ENCODE measurements at places on chromosomes 7 and 10. TPM values are rescaled to one million over a fixed set of nuclear protein-coding genes. Genes with fewer than 3 reads are reported as not detected.
A peak's percentile ranks its signal among the peaks of the same experiment; 100 is the strongest.

AGR2 gene
- polyA plus RNA-seq, result 0.13 TPM

TUBB8 gene
- 0.10 TPM for polyA plus RNA-seq

IL6 gene
- 0.80 TPM for polyA plus RNA-seq

TSPAN33 gene
- 3.6 TPM for polyA plus RNA-seq

ACSL5 gene
- polyA plus RNA-seq, result 4.9 TPM

TRIM50 gene
- polyA plus RNA-seq, result not detected

BICC1 gene
- 4.5 TPM for polyA plus RNA-seq

CYP2C9 gene
- polyA plus RNA-seq, result 0.38 TPM

CELF2 gene
- 2.7 TPM for polyA plus RNA-seq

OR2A12 gene
- not detected for polyA plus RNA-seq

SPDYE8 gene
- polyA plus RNA-seq, result not detected

DNA sequence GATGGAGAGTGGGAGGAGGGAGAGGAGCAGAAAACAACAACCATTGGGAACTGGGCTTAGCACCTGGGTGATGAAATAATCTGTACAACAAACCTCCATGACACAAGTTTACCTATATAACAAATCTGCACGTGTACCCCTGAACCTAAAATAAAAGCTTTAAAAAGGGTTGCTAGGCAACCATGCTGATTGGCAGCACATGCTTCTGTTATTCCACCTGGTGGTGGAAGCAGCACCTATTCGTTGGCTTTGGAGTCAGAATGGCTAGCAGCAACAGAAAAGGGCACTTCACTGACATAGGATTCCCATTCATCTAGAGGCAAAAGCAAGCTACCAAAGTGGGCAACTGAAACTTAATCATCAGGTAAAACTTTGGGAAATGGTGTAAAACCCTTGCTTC lies 57.1 kb downstream of the RELN start:
- DNase-seq, result no peak

DNA sequence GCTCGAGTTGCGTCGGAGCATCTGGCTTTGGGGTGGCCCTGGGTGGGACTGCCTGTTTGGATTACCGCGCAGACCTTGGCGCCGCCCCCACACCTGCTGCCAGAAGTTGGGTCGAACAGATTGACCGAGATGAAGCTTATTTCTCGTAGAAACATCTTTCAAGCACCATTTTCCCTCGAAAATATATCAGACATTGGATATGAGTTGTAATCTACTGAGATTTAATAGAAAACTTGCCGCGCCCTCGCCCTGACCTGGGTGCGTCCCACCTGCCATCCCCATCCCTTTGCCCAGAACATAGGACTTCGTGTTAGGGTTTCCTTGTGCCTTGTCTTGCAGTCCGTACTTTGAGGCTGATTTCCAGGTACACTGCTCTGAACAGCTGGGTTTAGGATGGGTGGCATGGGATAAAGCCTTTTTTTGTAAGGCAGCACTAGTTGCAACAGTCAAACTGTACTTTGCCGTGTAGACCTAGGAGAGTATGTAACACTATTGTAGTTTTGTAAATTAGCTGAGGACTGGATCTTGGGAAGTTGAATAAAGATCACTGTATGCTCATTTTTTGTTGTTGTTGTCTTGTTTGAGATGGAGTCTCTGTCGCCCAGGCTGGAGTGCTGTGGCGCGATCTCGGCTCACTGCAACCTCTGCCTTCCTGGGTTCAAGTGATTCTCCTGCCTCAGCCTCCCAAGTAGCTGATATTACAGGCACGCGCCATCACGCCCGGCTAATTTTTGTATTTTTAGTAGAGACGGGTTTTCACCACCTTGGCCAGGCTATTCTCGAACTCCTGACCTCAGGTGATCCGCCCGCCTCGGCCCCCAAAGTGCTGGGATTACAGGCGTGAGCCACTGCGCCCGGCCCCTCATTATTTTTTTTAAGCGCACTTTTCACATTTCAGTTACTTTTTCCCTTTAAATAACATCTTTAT lies 978 bp downstream of the OGDH start:
- DNase-seq, result no peak

DNA sequence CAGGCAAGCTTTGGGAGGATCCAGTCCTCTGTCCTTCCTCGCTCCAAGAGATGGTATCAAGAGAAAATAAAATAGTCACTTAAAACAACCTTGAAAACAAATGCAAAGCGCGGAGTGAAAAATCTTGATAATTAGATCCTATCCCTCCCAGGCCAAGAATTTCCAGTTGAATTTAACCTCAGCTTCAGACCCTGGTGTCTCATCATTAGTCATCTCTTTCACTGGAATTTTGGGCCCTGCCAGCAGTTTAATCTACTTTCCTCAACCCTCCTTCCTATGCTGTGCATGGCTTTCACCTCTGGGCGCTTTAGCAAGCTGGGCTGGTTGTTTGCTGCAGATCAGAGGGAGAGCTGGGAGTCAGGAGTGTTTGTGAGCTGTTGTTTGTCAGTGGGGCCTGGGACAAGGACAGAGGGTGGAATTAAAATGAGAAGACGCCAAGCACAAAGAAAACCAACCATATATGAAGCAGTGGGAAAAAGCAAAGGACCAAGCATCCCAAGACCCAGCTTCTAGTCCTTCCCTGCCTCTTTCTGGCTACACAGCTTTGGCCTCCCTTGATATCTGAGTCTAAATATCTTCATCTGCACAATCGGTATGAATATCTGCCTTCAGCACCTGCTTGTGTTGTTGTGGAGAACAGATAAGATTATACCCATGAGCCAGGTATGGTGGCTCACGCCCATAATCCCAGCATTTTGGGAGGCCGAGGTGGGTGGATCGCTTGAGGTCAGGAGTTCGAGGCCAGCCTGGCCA lies 13.5 kb downstream of the MYOF start:
- peak; percentile 69 for DNase-seq

- DNase-seq, result peak; percentile 9
Observed at GRCh38 chr10:97850446-97850845, 803 bp downstream of the GOLGA7B start.

DNA sequence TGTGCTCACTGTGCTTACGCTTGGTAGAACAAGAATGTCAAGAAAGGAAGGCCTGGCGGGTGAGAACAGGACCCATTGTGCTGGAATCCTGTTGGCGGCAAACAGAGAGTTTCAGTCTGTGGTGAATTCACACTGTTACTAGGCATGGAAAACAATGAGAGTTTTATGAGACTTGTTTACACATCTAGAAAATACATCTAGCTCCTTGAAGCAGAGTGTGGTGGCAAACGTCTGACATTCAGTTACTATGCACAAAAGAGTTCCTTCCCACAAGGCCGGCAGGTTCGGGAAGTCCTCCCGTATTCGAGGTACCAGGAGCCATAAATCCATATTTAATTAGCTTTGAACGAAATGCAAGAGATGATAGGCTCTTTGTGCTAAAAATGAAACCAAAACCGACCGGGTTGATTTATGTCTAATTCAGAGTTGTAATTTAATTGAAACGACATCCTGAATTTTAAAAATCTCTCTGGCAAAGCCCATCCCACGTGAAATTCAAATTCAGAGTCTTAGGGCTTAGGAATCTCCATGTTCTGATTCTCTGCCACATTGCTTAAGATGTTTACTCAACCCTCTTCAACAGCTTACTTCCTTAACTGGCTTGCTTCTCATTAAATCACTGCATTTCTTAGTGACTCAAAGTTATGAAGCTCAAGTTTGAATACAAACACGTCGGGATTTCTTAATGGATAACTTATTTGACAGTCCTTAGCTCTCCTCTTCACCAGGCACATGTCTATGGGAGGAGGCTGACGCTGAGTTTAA lies 299.9 kb upstream of the PITRM1 start:
- no peak for DNase-seq

DNA sequence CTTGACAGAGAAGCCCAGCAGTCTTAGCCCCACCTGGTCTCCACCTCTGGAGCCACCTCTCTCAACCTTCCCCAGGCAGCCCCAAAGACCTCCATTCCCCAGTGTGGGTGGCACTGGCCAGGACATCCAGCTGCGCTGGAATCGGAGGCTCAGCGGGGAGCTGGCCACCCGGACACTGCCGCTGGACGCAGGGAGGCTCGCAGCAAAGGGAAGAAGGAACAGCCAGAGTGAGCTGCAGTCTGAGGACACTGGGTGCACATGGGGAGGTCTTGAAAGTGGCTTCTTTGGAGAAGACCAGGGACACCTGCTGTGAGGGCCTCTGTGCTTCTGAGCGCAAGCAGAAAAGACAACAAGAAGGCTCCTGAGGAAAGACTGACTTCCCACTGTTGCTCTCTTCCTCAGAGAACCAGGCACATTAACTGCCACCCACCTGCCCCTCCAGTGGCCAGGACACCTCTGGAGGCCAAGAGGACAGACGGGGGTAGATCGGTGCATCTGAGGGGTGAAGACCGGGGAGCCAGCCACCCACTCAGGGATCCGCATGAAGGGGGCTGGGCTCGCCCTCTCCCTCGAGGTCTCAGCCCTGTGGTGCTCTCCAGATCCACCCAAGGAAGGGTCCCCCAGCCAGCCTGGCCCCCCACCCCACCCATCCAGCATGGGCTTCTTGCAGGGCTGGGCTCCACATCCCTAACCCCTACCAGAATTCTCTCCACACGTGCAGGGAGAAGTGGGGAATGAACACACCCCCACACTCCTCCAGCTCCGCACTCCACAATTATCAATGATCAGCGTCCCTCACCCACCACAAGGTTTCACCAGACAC lies 1.8 kb downstream of the CAMK2B start:
- DNase-seq, result no peak

DNA sequence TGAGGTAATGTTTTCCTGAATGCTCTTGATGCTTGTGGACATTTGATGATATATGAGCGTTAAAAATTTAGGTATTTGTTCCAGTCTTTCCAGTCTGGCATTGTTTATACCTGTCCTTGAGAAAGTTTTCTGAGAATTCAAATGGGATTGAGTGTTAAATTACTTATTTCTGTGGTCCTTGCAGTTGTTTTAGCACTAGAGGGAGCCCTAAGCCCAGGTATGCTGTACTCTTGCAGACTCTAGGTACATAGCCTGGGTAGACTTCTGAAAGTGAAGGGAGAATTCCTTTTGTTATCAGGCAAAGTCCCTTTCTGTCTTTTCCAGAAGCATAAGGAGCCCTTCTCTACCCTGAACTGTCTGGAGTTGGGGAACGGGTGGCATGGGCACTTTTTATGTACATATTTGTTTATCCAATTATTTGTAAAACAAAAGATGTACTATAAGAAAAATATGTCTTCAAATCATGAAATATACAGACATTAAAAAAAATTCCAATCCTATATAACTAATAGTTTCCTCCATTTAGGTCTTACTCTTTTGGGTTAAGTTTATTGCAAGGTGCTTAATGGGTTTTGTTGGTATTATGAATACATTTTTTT lies 262.1 kb downstream of the ATRNL1 start:
- DNase-seq, result peak; percentile 68

- DNase-seq, result no peak
Observed at GRCh38 chr10:10798102-10798863, 219.4 kb upstream of the CELF2 start.

DNA sequence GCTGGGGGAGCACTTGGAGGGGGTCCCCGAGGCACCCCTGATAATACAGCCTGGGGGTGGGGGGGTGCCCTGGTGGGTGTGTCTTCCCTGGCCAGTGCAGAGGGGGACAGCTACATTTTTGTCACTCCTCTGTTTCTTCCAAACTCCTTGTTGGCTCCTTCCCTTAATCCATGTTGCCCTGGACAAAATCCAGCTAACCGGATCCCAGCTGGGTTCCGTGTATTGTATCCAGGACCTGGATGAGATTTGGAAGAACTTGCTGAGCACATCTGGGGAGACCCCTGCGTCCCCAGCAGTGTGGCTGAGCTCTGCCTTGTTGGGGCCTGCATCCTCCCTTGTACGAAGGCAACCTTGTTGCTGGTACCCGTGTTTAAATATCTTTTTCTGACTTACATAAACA lies 86.8 kb upstream of the BTBD16 start:
- no peak for DNase-seq

DNA sequence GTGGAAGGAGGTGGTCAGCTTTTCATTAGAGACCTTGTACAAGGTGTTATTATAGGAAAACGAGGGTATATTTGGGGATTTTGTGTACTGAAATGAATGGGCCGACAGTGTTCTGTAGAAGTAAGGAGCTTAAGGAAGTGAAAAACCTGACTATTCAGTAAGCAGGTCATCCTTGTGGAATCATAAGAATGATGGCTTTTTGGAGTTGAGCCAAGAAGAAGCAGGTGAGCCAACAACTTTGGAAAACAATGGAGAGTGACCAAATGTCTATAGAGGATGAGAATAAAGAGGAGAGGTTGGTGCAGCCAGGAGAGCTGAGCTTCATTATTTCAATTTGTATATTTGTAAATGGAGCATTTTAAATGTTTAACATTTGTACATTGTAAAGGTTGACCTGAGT lies 595.7 kb downstream of the CCSER2 start:
- DNase-seq, result no peak

DNA sequence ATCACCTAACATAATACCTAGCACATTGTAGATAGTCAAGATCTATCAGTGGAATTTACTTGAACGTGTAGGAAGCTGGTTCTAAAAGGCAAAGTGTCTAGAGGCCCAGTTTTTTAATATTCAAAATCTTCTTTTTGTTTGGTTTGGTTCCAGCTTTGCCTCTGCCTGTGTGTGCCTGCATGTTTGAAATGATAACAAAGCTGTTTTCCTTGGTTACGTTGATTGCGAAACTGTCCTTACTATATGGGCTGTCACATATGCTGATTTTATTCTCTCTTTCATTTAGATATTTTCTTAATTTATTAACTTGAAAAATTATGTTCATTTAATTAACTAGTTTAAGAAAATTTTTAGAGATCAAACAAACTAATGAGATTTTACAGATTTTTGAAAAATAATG lies 237.3 kb downstream of the SEMA3A start:
- DNase-seq, result no peak

DNA sequence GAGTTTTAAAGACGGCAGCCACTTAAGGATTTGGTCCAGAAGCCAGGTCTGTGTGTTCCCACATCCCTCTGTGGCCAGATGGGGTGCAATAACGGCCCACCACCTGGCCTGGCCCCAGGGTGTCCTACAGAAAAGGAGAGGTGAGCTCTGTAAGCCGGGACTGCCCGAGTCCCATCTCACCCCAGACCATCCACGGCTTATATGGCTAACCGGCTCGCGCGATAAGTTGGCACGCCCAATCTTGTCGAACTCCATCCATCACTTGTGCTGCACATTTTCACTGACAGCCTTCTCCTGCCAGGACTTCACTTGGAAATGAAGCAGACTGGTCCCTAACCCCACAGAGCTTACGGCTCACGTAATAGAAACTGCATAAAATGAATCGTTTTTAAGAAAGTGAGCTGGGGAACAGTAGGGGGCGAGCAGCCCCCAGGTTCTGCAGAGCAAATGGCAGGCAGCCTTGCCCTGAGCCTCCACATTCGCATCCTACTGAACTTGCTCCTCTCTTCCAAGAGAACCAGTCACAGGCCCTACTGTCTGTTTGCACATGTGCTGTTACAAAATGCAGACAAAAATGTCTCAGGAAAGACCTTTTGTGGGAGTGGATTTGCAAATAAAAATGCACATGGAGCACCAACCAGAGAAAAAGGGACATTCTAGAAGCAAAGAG lies 98.2 kb downstream of the TNS3 start:
- DNase-seq, result no peak

DNA sequence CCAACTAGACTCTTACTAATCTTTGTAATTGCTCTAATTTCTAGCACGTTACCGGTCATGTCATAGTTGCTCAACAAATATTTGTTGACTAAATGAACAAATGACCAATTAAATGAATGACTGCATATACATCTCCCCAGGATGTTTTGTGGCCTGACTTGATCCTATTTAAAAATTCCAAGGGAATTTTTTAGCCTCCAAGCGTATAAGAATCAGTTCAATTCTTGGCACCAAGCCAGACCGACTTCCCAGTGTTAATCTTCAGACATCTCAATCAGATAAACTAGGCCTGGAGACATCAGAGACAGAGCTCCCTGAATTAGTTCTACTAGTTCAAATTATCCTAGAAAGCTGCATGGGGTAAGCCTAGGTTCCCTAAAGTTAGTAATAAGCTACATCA lies 96.0 kb downstream of the GSAP start:
- no peak for DNase-seq

Measured in adrenal gland (tissue), 19 donors.